Activated T-cell treated with anti-CD3 and anti-CD28 coated beads for 1 hour (primary cell): ENCODE measurements at places on chromosomes 7 and 10.

GRCh38 chr10:126846959-126847358 is 58.3 kb upstream of the DOCK1 start:
- DNase-seq, result no peak

DNA sequence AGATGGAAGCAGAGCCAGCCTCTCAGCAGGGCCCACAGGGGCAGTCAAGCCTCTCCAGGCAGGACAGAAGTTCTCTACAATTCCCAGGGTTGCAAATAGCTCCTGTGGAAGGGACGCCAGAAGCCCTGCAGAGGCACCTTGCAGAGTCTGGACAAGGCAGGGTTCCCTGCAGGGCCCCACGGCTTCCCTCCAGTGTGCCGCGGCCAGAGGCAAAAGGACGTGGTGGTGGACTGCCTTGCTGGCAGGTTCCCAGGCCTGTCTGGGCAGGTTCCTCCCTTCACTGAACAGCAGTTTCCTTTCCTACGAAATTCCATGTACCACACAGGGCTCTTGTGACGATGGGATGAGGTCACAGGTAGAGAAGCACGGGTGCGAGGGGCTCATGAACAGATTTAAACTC is 25.1 kb downstream of the UPP1 start:
- DNase-seq, result no peak

- no peak for DNase-seq
Observed at GRCh38 chr7:100687751-100688300, 6.2 kb downstream of the GIGYF1 start.

DNA sequence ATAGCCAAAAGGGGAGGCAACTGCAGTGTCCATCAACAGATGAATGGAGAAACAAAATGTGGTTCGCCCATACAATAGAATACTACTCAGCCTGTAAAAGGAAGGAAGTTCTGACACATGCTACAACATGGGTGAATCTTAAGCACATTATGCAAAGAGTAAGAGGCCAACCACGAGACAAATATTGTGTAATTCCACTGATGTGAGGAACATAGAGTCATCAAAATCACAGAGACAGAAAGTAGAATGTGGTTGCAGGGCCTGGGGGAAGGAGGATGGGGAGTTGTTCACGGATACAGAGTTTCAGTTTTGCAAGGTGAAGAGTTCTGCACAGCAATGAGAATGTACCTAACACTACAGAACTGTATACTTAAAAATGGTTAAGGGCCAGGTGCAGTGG is 13.7 kb upstream of the C10orf71 start:
- no peak for DNase-seq

- no peak for DNase-seq
Observed at GRCh38 chr10:43261578-43262396, 5.1 kb downstream of the RASGEF1A start.

DNA sequence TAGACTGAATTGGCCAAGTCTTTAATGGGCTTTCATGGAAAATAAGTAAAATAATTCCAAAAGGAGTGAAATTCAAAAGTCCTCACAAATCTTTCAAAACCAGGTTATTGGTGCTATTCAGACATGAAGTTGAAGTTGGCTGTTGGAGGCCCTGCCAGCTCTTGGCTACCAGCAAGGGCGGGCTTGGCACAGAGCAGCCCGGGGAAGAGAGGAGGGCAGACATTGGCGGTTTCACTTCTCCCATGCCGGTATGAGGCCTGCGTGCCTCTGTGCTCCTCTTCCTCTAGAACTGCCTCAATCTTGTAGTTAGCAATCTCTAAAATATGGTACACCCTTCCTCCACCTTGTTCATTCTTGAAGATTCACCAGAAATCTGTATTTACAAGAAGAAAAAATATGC is 16.4 kb upstream of the NPS start:
- DNase-seq, result no peak

DNA sequence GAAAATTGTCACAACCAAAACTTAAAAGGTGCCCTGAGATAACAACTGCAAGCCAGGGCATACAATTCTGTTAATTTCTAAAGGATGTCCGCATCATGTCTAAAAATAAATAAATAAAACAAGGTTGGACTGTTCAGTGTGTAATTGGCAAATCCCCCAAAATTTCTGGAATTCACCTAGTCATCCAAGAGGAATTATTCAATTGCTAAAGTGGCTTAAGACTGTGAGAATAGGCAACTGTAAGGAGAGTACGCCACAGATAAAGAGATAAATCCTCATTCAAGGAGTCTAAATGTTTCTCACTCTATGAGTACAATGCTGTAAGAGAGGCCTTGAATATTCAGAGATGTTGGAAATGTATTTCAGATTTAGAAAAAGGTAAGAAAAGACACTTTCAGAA is 37.2 kb downstream of the PIK3AP1 start:
- DNase-seq, result no peak

DNA sequence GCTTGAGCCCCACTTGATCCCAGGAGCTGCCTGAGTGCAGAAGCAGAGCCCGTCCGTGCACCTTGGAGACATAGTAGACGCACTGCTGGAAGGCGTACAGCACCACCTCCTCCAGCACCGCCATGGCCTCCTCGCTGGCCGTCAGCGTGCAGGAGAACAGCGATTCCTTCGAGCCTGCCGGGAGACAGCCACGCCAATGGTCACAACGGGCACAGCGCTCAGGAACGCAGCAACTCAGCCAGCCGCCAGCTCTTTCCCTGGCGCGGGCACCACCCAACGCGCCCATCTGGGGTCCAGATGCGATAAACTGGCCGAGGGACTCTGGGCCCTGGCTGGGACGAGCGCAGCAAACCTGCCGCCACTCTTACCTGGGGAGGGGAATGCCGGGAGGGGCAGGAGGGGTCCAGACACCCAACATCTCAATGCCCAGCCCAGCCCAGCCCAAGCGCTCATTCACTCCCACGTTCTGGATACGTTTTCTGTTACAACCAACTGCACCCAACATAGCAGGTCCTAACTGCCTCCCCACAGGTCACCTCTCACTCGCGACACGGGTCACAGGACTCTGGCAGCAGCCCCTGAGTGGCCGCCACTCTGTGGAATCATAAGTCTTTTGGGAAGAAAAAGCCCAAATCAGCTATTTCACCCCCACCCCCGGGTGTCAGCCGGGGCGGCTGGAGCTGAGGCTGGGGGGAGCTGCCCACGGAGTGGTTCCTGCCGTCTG is 41.9 kb downstream of the AP5Z1 start:
- DNase-seq, result no peak

DNA sequence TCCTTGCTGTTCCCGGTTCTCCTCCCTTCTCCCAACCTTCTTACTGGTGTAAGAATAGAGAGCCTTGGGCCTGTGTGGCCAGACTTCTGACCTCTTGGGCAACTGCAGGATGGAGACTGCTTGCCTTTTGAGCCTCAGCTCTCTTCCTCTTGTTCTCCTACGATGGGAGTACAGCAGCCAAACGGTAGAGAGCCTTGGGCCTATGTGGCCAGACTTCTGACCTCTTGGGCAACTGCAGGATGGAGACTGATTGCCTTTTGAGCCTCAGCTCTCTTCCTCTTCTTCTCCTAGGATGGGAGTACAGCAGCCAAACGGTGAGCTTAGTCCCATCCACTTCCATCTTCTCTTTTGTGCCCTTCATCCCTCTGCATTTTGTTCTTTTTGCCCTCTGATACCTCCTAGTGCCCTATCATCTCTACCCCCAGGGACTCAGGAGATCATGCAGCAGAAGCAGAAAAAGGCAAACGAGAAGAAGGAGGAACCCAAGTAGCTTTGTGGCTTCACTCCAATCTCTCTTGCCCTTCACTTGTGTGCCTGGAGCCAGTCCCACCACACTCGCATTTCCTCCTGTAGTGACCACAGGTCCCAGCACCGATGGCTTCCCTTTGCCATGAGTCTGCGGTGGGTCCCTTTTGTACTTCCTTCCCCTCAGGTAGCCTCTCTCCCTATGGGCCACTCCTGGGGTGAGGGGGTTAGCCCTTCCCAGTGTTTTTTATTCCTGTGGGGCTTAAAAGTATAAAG is 15.3 kb downstream of the SLC25A13 start:
- no peak for DNase-seq
